ENCODE measurements at places on chromosomes 4 and X.

DNA sequence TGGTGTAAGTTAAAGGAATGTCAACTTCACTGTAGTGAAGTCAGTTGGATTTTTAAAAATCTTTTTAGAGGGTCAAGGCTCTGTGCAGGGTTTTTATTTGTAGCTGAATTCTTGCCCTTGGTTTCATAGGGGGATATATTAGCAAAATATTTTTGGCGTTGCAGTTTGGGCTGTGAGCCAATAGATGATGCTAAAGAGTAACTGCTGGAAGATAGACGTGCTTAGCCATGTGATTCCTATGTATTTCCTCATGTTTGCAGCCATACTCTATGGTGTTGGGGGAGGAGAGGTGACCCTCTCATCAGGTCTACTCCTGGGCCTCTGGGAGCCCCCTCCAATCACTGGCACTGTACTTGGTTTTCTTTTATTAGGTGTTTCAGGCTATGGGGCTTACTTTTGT lies 246.7 kb upstream of the ARHGAP24 start:
- DNase-seq = no peak

- no peak for DNase-seq
Observed at GRCh38 chr4:184568770-184569169, 80.5 kb downstream of the CASP3 start.

- DNase-seq = no peak
Observed at GRCh38 chr4:153034681-153035080, 98.6 kb downstream of the FHDC1 start.

GRCh38 chr4:55326629-55327028 lies 19.4 kb upstream of the SRD5A3 start:
- DNase-seq = no peak

GRCh38 chr4:1777822-1778641 lies 15.1 kb upstream of the FGFR3 start:
- DNase-seq = no peak

- DNase-seq = no peak
Observed at GRCh38 chrX:134735015-134735414, 76.7 kb upstream of the PLAC1 start.

GRCh38 chrX:16606142-16606720 lies 43.7 kb upstream of the S100G start:
- no peak for DNase-seq

GRCh38 chr4:10958226-10958856 lies 273.8 kb upstream of the CLNK start:
- no peak for DNase-seq

- DNase-seq = no peak
Observed at GRCh38 chr4:106695501-106696262, 327.1 kb upstream of the GIMD1 start.

DNA sequence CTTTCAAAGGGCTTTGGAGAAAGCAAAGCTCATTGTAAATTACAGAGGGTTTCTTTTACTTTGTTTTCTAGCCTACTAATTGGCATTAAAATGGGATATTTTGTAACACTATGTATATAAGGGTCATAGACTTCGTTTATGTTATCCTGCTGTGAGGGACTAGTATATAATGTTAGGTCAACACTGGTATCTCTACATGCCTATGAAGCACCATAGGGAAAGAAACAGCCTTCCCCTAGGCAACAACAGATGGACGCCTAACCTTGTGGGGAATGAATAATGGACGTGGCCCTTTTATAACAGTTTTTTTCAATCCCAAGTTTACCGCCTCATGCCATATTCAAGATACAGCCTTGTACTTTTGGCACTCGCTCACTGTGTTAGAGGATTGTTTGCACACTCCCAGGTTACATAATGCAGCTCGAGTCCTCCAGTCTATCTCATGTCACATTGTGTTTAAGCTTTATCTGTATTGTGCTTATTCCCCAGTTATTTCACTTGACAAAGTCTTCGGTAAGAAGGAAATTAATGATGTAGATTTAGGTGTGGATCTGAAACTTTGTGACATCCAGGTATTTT lies 711.0 kb downstream of the RPA4 start:
- no peak for DNase-seq

GRCh38 chrX:70762285-70762684 lies 146.2 kb downstream of the TEX11 start:
- no peak for DNase-seq

GRCh38 chr4:101475246-101475645 lies 127.9 kb upstream of the PPP3CA start:
- DNase-seq = no peak
